Ammon's horn (tissue), 1 donor: ENCODE measurements at places on chromosomes 6 and 20.

GRCh38 chr6:75486850-75487518 is 6.6 kb downstream of the FILIP1 start:
- no peak for DNase-seq

DNA sequence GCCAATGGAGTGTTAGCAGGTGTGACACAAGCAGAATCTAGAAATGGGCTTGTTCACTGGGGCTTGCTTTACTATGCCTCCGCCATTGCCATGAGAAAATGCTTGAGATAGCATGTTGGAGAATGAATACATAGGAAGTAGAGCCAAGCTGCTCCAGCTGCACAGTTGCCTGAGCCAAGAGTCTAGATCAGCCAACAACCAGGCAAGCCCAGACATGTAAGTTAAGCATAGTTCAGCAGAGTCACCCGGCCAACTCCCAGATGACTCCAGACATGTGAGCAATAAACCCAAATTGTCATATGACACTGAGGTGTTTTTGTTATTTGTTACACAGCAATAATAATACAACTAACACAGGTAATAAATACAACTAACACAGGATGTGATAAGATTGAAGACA is 167.9 kb downstream of the HAO1 start:
- DNase-seq, result peak; percentile 10

DNA sequence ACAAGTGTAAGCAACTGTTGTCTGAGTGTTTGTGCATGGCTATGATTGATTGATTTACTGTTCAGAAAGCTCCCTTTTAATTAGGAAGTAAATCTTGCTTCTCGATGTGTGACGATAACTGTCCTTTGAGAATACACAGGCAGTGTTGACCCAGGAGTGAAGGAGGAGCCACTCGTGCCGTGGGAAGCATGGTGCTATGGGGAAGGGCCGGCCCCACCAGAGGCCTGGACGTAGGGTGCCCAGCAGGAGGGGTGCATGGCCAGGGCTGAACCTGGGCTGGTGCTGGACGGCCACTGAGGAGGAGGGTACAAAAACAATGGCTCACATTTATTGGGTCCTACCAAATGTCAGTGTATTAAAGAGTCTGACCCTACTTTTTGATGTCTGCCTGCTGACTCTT is 60.7 kb downstream of the ANKRD60 start:
- DNase-seq, result no peak

GRCh38 chr6:43804550-43805223 is 34.7 kb downstream of the VEGFA start:
- no peak for DNase-seq

- no peak for DNase-seq
Observed at GRCh38 chr20:17488916-17489600, 42.1 kb downstream of the BFSP1 start.

- DNase-seq, result no peak
Observed at GRCh38 chr6:70133246-70133645, 169.6 kb downstream of the COL9A1 start.

- DNase-seq, result no peak
Observed at GRCh38 chr6:155165029-155165710, 98.6 kb upstream of the CLDN20 start.

DNA sequence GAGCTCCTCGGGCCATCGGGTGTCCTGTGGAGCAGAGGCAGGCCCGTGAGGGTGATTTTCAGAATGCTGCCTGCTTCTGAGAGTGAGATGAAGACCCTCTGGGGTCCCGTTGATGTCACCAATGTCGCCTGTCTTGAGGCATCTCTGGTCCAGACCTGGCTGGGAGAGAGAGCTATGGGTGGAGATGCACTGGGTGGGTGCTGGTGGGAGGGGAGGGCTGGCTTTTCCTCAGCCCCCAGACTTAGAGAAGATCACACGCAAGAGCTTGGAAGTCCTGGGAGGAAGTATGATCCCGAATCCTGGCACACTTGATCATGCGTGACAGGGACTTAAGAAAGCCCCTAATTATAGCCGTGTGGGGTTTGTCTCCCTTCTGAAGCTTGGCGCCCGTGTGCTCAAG is 103.2 kb upstream of the CD93 start:
- DNase-seq, result no peak

- no peak for DNase-seq
Observed at GRCh38 chr6:42564506-42564825, 637 bp downstream of the UBR2 start.

- DNase-seq, result no peak
Observed at GRCh38 chr20:31815408-31816188, 3.6 kb upstream of the MYLK2 start.

- DNase-seq, result no peak
Observed at GRCh38 chr6:53767941-53768340, 26.9 kb upstream of the LRRC1 start.

DNA sequence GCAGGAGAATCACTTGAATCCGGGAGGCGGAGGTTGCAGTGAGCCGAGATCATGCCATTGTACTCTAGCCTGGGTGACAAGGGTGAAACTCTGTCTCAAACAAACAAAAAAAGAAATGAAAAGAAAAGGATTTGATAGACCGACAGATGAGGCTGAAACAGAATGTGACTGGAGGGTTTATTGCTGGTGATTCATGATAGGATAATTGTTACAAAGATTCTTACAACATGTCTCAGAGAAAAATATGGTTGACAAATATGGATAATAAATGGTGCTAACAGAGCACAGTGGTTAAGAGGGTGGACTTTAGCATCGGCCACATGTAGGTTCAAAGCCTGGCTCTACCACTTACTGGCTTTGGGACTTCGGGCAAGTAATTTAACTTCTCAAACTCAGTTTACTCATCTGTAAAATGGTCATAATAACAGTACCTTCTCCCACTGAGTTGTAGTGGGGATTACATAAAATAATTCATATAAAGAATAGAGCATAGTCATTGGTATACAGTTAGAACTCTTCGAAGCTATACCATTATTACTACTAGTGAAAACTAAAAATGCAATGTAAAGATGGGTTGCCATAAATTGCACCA is 131.9 kb downstream of the MAP3K7 start:
- no peak for DNase-seq

GRCh38 chr6:41519745-41520699 is 26.2 kb upstream of the FOXP4 start:
- no peak for DNase-seq

DNA sequence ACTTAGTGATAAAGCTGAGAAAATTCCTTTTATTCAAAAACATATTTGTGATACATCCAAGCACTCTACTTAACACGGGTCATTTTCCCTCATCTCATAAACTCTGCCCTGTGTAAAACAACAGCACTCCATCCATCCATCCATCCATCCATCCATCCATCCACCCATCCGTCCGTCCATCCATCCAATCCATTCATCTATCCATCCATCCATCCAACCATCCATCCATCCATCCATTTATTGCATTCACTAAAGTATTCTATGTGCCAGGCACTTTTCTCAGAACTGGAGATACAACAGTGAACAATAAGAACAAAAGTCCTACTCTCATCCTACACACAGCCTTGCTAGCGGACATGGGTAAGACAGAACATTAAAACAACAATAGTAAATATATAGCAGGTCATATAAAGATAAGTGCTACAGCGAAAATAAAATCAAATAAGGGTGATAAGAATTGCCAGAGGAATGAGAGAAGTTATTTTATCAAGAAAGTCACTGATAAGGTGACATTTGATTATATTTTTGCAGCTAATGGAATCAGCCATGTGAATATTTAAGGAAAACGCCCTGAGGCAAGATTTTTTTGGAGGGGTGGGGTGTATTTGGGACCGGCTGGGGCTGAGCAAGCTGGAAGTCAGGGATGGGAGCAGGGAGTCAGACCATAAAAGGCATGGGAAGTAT is 78.2 kb downstream of the ADAT2 start:
- DNase-seq, result no peak

- DNase-seq, result no peak
Observed at GRCh38 chr20:5821627-5822215, 71.5 kb downstream of the SHLD1 start.

GRCh38 chr6:18034798-18035202 is 47.4 kb upstream of the KIF13A start:
- no peak for DNase-seq

DNA sequence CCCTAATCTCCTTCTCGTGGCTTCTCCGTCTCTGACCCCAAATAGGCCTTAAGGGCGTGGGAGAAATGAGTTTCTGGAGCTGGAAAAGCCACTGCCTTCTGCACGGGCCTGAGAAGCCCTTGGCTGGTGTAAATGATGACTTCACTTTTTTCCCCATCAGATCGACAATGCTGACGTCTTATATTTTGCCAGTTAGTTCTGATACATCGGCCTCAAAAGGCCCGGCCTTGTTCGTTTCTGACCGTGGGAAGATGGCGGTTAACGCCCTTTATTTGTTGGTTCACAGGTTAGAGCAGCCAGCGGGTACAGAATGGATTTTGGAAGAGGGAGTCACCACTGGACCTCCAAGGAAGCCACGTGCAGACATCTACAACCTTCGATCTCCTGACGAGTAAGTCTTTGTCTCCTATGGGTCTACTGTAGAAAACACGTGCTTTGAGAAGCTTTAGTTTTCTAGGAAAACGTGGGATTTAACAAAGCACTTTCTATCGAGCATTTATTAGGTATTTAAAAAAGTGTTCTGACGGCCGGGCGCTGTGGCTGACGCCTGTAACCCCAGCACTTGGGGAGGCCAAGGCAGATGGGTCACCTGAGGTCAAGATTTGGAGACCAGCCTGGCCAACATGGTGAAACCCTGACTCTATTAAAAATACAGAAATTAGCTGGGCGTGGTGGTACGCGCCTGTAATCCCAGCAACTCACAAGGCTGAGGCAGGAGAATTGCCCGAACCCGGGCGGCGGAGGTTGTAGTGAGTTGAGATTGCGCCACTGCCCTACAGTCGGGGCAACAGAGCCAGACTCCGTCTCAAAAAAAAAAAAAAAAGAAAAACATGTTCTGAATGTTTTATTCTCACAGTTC is 1.2 kb upstream of the ZNFX1 start:
- DNase-seq, result no peak

- no peak for DNase-seq
Observed at GRCh38 chr20:38186788-38187221, 21.7 kb upstream of the TGM2 start.

DNA sequence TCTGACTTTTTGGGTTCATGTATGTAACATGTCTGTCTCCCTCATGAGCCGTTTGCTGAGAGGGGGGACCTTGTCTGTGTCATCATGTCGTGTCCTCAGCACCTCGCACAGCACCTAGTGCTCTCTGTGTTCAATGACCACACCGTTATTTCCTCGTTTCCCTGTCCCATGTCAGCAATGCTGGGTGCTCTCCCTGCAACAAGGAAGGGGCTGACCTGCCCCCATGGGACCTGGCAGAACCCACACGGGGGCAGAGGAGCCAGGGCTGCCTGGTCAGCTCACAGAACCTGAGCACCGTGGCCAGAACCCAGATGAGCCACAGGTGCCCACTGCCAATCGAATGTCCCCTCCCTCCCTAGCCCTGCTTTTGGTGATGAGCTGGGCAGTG is 7.3 kb downstream of the ADA start:
- no peak for DNase-seq

DNA sequence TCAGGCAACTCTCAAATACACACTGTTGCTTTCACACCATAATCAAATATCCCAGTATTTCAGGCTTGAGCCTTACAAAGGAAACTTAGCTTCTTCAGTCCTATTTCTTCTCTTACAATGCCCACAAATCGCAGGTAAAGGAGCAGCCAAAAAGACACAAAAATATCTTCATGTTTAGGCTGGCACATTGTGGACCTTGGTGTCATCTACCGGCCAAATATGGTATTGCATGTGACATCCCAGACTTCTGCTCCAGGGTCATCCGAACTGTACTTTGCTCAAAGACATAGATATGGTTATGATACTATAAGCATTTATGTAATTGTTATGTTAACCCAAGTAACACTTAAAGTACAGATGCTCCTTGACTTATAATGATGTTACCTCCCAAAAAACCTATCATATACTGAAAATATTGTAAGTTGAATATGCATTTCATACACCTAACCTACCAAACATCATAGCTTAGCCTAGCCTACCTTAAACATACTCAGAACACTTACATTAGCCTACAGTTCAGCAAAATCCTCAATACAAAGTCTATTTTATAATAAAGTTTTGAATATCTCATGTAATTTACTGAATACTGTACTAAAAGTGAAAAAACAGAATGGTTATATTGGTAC is 4.6 kb downstream of the OR2H2 start:
- peak; percentile 75 for DNase-seq

DNA sequence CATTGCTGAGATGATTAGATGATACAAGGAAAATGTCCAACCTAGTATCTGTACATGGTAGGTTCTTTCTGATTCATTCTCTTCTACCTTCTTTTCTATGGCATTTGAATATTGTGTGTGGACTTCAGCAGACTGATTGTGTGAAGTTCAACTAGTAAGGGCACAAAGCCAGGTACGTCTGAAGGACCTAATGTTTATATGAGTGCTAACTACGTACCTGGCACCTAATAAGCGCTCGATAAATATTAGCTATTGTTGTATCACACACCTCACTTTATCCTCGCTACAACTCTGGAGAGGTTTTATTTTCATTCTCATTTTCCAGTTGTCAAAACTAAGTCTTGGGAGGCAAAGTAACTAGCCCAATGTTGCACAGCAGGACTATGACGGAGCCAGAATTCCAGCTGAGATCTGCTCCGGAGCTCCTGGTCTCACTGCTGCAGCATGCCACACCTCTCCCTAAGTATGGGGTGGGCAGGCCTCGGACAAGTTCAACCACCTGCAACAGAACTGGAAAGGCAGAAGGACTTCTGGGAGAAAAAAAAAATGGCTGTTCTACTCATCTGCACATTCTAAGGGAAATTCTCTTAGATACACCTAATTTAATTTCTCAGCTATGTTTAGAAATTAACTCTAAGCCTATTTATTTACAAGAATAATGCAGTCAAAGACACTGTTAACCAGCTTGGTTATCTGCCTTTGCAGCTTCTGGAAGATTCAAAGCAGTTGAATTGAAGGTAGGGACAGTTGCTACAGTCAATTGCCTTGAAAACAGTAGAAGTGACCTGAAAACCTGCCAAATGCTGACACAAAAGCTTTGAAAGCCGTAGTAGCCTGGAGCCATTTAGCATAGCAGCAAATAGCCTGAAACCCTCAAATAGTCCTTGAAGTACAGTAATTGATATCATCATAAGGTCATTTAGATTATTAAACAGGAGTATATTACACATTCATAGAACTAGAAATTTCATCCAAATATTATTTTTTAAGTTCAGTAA is 165.0 kb downstream of the PDE7B start:
- DNase-seq, result no peak

DNA sequence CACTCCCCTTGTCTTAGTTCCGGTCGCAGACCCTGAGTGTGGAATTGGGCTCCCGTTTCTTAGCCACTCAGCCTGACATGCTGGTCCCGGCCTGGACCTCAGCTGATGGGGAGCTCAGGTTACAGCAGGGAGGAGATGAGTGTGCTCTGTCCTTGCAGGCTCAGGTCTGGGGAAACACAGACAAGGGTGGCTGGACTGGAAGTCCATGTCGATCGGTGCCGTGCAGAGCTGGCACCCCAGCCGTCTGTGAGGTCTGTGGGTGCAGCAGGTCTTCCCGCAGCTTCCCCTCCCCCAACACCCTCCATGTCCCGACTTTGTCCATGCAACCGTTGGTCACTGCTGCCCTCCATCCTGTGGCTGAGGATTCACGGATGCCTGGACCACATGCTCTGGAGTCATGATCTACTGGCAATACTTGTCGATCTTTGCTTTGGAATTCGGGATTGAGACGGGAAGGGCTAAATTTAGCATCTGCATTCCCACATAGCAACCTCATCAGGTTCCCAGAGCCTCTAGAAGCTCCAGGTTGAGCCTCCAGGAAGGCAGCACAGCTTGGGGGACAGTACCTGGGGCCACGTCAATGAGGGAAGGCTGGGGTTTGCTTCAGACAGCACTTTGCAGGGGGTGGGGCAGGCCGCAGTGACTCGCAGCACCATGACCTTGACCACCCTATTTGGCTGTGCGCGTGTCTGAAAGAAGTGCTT is 118.8 kb downstream of the PSMB1 start:
- no peak for DNase-seq

GRCh38 chr6:167293088-167293589 is 2.0 kb downstream of the UNC93A start:
- no peak for DNase-seq
